ENCODE measurements at places on chromosomes 7 and 10. TPM values are rescaled to one million over a fixed set of nuclear protein-coding genes. Genes with fewer than 3 reads are reported as not detected.

DNA sequence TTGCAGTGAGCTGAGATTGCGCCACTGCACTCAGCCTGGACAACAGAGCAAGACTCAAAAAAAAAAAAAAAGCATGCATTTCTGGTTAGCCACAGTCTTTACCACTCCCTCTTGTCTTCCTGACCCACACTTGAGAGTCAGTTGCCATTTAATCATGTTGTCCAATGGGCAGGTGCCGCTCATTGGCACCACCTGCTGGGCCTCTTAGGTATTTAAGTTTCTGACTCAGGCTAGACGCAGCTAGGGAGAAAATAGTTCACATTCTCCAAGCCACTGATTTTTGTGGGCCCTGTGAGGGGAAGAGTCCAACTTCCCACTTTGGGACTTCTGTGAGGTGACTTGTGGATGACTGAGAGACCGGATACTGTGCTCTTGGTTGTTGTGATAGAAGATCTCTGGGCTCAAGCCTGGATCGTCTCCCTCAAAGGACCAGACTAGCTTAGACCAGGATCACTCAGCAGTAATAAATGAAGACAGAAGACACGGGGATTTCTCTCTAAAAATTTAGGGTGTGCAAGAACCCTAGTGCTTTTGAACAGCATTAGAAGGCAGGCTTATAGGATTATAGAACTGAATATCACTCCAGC, 26.8 kb upstream of the SORCS3 start:
- DNase-seq, result no peak

The HABP2 gene
- not detected for total RNA-seq

GRCh38 chr7:43647673-43648472, 65.0 kb downstream of the STK17A start:
- DNase-seq, result peak; percentile 94

DNA sequence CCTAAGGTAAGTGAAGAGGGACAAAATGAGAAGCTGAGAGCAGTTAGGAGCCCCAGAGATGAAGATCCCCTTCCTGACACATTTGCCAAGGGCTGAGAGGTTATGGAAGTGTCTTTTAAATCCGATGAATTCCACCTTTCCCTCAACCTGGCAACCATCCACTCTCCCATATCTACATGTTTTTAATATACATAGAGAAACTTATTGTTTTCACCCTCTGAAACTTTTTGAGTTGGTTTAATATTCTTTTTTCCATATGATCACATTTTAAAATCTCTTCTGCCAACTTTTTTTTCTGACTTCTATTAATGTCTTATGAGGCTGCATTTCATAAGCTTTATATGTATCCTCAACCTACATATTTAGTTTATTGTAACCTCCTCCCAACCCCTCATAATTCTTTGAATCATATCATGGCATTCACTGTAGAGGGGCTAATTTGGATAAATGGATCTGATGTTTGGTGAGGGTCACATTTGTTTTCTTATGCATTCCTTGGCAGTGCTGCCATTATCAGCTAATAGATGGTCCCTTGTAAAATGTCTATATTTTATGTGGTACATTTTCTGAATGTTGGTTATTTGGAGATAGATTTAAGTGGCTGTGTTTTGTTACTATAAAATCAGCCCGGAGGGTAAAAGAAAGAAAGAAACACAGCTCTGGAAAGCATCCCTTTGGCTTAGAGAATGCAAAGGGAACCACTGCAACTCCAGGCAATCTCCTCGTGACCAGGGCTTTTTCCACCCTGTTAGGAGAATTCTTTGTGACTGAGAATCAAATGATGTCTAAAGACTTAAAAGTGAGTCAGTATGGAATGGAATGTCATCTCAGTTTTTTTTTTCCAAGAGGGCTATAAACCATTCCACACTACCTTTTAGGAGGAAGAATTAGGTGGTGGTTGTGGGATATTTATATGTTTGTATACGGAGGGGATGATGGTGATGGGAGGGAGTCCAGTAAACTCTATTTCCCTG, 334.4 kb downstream of the SUGCT start:
- no peak for DNase-seq

The CPVL gene
- total RNA-seq, result not detected

The ACBD7 gene
- 3.1 TPM for total RNA-seq

DNA sequence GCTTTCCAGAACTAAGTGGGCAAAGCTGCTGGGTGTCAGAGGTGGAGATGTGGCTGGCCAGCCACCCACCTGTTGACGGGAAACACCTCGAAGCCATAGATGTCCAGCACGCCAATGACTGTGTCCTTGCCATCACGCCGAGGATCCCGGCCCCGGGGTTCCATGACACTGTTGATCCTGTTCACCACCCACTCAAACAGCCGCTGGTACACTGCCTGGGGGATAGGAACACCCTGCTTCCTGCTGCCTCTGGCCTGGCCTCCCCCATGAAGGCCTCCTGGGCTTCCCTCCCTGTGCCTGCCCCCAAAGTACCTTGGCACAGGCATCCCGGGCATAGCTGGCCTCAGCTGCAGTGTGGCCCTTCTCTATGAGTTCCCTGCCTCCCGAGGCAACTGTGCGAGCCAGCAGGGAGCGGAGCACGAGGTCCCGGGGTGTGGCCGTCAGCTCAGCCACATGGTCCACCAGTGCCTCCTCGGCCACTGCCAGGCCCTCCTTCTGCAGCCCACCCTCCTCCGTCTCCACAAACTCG, 8.2 kb downstream of the MYO1G start:
- no peak for DNase-seq

DNA sequence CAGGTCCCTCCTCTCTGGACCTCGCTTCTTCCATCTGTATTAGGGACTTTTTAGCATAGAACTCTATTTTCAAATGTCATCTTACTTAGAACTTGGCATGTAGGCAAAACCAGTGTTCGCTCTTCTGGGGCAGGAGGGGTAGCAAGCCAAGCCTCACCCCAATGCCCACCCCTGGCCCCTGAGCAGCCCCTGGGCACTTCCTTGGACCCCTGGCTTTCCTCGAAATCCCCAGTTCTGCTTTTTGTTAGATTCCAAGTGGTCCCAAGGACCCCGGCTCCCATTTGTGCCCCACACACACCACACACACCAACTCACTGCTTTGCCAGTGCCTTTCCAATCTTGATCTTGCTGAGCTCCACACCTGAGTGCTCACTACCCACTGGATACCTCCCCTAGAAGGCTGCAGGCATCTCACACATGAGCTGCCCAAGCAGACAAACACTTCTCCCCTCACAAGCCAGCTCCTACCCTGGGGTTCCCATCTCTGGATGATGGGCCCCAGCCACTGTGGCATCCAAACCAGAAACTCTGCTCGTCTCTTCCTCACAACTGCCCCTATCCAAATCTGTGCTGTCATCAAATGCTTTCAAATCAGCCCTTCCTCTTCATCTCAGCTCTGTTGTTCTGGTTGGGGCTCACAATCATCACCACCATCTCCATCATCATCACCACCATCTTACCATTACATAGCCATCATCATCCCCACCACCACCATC, 167.9 kb upstream of the ZMIZ1 start:
- no peak for DNase-seq
